ENCODE measurements at places on chromosomes 2 and 18.

- DNase-seq: no peak
Measured at GRCh38 chr18:46364048-46364447, 259.9 kb downstream of the HAUS1 start.

GRCh38 chr2:235543128-235543750 lies 49.4 kb downstream of the AGAP1 start:
- no peak for DNase-seq

- no peak for DNase-seq
Measured at GRCh38 chr18:43777636-43778304, 500.5 kb upstream of the SYT4 start.

DNA sequence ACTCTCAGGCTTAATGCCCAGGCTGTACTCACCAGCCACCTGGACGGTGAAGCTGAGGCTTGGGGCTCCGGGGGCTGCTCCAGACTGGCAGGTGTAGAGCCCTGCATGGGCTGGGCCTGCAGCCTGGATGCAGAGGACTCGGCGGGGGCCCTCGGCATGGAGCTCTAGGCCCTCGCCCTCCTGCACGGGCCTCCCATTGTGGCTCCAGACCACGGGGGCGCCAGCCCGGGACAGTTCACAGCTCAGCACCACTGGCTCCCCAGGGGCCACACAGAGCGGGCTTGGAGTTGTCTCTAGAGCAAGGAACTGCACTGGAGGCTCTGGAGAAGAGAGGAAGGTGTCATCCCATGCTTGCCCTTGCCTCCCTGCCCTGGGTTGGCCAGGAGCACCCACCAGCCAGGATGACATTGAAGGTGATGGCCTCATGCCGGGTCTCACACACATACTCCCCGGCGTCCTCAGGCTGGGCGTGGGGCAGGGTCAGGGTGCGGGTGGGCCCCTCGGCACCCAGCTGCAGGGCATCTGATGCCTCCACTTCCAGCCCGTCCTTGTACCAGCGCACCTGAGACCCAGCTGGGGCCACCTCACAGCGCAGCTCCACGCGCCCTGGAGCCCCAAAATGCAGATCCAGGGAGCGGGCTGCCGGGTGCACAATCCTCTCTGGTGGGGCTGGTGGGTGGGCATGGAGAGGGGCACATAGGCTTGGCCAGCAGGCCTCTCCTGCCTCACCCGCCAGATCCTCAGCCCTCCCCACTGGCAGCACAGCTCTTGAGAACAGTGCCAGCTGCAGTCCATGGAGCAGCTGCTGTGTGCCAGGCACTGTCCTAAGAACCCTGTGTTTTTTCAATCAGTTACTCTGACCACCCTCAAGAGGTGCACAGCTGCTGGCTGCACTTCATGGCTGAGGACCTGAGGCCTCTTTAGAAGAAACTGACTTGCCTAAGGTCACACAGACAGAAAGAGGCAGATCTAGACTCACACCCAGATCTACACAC lies 13.3 kb downstream of the OBSL1 start:
- no peak for DNase-seq

DNA sequence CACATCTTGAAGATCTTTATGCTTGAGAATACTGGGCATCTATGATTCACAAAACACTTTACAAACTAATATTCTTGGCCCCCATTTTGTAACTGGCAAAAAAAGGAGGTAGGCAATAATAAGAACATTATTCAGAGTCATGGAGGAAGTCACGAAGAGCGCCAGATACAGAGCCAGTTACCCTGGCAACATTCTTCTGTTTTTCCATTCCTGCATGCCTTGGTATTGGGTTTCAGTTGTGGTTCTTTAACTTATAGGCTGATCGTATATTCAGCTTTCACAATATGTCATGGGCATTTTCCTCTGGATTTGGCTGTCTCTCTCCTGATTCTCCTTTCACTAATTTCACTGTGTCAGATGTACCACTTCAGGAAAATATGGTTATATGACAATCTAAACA lies 234.7 kb downstream of the HRH4 start:
- no peak for DNase-seq

DNA sequence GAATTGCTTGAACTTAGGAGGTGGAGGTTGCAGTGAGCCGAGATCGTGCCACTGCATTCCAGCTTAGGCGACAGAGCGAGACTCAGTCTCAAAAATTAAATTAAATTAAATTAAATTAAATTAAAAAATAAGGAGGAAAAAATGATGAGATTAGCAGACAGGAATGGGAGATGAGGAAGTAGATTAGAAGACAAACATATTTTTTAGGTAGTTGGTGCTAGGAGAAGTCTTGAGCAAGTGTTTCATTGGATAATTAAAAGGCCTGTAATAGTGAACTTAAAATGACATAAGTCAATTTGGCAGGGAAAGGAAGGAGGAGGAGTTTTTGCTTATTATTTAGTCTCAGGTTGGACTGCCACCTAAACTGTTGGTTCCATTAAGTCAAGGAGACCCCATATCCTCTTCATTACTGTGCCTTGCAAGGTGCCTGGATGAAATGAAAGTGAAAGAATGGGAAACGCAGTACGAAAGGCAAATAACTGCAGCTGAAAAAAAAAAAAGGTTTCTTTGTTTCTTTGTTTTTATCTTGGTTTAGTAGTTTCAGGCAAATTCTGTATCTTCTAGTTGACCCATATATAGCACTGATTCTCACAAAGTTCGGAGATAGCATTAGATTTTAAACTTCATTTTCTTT lies 162.0 kb downstream of the SLC8A1 start:
- no peak for DNase-seq

DNA sequence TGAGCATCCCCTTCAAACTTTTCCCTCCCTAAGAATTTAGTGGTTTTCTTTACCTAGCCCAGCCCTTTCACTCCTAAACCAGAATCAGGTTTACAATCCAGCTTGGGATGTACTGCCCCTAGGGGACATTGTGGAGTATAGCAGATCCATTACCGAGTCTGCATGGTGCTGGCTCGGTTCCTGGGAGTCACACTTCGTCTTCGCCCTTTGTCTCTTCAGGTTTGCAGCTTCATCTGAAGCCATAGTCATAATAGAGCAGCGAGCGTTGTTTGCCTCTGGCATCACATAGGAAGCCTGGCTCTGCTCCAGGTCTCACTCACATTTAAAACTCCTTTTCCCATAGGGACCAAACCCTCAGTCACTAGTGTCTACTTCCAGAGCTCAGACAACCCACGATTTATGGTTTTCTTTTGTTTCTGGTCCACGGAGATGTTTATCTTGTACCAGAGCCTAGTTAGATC lies 16.8 kb upstream of the LYPD6 start:
- no peak for DNase-seq

DNA sequence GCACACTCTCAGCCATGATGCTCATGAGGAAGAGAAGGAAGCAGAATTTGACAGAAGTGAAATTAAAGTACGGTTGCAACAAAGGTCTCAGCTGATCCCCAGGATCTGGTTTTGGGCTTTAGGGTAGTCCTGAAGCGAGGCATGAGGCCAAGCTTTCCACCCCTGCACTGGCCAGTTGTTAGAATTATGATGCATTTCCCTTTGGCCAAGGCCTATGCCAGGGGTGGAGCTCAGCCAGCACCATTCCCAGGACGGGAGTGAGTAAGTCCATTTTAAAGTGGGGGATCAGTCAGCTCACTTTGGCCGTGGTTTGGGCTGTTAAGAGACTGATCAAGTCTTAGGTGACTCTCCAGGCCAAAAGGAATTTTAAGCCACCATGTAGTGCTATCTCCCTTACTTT lies 314.5 kb upstream of the MMADHC start:
- DNase-seq: no peak

- no peak for DNase-seq
Measured at GRCh38 chr18:23825978-23826405, 136.7 kb downstream of the LAMA3 start.

GRCh38 chr18:57930476-57930875 lies 113.5 kb upstream of the NEDD4L start:
- no peak for DNase-seq

DNA sequence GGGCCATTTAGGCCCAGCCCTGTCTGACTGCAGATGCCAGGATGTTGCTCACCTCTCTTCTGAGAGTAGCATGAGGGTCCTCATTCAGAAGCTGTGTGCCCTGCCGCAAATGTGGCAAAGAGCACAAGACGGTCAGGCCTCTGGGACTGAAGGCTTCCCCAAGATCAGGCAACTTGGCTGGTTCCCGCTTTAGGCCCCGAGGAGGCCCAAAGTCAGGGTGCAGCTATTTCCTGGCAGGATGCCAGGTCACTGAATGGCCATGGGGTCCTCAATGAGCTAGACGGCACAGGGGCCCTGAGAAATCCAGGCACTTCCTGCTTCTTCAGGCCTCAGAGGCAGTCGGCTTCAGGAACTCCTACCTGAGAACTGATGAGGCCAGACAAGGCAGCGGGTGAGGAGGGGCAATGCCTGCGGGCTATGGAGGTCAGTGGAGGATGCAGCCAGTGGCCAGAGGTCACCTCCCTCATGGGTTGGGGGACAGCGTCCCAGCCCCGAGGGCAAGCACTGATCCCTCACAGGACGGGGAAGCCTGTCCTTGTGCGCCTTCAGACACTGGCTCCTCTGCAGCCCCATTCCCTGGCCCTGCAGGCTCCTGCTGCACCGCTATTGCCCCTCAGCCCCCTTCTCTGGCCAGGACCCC lies 44.9 kb downstream of the LMAN2L start:
- no peak for DNase-seq

GRCh38 chr2:233079473-233079877 lies 19.3 kb downstream of the INPP5D start:
- no peak for DNase-seq

DNA sequence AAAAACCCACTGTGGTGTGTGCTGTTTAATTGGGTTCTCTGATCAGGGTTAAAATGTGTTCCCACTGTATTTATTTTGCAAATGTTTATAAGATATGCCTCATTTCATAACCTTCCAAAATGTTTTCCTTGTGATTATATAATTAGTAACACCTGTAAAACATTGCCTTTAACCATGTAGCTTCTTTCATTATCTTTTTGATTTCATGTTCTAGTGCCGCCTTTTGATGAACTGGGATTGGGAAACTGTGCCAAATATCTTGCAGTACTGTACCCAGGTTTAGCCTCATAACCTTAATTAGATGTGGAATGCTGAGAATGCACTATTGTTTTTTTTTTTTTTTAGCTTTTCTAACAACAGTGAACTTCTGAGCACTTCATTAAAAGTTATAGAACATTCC lies 96.9 kb downstream of the TANC1 start:
- no peak for DNase-seq

GRCh38 chr2:233202531-233202944 lies 48.9 kb upstream of the ATG16L1 start:
- no peak for DNase-seq

GRCh38 chr2:17076533-17076932 lies 410.9 kb upstream of the CYRIA start:
- DNase-seq: no peak

DNA sequence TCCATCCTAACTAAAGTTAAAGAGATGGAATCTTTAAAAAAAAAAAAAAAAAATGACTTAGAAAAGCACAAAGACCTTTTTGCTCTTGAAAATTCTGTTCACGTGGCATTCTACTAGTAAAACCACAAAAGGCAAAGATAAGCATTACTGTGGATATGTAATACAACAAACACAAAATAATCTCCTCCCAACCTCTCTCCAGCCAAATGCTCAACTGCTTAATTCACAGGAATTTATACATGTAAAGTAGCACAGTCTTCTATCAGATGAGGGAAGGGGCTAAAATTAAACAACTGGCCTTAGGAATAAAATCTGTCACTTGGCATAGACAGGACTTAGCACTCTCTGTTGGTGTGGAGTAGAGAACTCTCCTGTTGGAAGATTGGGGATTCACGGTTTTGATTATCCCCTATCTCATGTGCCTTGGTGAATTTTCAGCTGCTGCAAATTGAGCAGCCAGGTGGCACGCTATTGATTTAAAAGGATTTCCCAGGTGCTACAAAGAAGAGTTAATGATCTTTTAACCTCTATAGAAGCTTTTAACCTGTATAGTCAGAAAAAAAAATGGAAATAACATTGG lies 57.4 kb downstream of the ATIC start:
- no peak for DNase-seq

DNA sequence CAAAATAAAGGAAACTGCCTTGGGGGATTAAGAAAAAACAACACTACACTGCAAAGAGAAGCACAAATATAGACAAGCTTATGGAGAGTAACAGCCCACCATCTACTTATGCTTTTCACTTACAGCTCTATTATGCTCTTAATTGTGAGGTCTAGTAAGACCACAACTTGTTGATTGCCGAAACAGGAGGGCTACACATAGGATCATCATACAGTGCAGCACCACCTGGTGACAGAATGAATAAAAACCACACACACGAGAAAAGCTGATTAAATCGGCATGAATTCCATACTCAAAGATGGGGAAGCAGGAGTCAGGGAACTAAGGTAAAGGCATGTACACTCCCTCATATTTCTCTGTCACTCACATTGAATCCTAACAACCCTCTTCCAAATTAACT lies 259.2 kb downstream of the IKZF2 start:
- no peak for DNase-seq

- no peak for DNase-seq
Measured at GRCh38 chr18:41594582-41594981, 360.5 kb upstream of the PIK3C3 start.

GRCh38 chr2:23121968-23122648 lies 262.9 kb upstream of the KLHL29 start:
- no peak for DNase-seq

DNA sequence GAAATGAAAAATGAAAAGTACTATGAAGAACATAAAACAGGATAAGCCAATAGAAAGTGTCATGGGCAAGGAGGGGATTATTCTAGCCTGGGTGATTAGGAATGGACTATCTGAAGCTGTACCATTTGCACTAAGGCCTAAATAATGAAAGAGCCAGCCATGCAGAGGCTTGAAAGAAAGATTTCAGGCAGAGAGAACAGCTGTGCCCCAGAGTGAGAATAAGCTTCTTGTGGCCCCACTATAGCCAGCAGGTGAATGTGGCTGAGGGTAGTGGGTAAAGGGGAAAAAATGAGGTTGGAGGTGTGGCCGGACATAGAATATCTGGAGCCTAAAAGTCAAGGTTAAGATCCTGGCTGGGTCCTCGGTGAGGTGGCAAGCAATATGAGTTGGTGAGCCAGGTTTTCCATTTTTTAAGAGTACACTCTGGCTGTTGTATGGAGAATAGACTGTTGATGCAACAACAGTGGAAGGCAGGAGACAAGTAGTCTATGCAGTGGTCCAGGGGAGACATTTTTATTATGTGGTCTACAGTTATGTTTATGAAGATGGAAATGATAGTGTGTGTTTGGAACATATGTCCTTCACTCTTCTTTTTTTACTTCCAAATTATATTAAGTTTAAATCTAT lies 135.2 kb upstream of the SETBP1 start:
- DNase-seq: no peak
